Stimulated activated CD4-positive, alpha-beta T cell treated with anti-CD3 and anti-CD28 coated beads, Interleukin-1b, Interleukin-23, amount 100 ng/mL, for 1 hour (primary cell): ENCODE measurements at places on chromosomes 3 and 15.

DNA sequence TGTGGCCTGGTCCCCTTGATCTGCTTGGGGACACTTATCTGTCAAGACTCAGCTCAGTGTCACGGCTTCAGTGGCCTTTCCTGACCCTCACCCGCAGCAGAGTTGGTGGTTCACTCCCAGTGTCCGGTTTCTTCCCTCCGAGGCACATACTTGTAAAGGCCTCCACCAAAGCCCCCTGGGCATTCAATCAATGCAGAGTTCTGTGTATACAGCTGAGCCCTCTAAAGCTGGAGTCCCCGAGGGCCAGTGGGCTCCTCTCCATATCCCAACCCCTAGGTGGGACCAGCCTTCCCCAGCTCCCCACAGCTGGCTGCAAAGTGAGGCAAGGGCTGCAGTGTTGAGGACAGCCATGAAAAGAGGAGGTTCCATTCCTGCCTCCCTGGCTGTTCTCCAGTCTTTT lies 70.9 kb upstream of the RGMA start:
- no peak for DNase-seq

GRCh38 chr3:16130066-16130465 lies 44.4 kb upstream of the GALNT15 start:
- no peak for DNase-seq

DNA sequence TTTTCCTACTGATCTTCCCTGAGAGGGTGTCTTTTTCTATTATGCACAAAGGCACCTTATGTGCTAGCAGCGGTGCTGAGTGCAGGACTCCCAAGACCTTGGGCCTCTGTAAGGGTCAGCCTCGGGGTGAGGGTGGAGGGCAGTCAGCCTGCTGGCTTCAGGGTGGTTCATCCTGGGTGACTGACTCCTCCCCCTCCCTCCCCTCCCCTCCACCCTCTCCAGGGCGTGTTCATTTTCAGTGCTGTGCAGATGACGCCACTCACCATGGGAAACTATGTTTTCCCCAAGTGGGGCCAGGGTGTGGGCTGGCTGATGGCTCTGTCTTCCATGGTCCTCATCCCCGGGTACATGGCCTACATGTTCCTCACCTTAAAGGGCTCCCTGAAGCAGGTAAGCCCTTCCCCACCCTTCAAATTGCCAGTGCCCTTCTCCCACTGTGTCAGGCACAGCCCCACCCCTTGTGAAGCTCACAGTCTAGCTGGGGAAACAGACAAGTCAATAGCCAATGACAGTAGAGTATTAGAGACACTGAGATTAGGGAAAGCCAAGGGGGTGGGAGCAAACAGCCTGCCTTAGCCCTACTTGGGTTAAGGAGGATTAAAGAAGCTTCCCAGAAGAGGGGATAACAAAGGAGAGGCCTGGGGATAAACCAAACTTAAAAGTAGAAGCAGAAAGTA lies 41.9 kb downstream of the SLC6A1 start:
- DNase-seq, result no peak

- no peak for DNase-seq
Measured at GRCh38 chr3:155202626-155203025, 90.9 kb downstream of the STRIT1 start.

- no peak for DNase-seq
Measured at GRCh38 chr15:54212635-54213034, 234.4 kb downstream of the UNC13C start.

GRCh38 chr3:38599886-38600285 lies 49.6 kb downstream of the SCN5A start:
- no peak for DNase-seq

DNA sequence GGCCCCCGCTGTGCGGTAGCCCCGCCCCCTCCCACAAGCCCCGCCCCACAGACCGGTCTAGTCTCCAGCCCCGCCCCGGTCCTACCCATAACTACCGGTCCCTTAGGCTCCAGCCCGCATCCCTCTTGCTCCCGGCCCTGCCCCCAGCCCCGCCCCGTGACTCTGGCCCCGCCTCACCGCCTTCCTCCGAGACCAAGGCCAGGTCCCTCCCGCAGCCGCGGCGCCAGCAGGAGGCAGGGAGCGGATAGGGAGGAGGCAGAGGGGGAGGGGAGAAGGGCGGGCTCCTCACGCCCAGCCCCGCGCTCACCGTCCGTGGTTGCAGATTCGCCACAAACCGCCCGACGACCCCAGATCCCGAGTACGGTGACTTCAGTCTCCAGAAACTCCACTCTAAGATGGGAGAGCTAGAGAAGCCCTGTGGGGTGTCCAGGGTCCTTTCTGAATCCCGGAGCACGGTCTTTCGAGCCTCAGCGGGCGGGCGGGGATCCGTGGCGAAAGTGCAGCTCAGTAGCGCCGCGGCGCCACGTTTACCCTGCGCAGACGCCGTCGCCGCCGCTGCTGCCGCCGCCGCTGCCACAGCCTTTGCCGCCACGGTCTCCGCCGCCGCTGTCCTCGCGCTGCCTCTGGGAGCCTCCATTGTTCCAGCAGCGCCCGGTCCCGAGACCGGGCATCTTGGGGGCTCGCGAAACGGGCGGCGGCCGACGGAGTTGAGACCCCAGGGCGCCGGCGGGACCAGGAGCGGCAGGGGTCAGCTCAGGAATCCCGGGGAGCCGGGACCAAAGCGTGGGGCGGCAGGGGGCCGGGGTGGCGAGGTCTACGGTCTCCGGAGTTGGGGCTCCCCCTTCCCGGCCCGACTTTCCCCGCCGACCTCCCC lies at the start of gene BRPF1:
BRPF1 (plus strand) TSS at position 530 of the 874 bp plus-strand sequence. CDS start 2,406 bp downstream, outside the sequence.
- DNase-seq, result peak; percentile 100

DNA sequence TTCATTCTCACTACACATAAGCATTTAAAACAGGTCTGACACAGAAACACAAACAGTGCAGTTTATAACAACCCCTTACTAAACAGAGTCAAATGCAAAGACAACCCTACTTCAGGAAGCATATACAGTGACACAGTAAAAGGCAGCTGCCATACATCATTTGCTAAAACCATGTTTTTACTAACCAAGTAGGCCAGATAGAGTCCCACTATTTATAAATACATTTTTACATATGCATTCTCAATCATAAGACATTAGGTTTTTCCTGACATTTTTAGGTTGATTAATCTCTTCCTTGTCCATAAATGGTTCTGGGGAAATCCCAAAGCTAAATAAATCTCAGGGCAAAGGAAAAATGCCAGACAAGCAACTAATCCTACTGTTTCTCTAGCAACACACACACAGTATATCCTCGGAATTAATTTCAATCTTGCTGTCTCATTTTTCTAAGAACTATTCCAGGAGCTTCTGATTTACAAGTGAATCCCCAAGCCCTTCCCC lies 39.0 kb downstream of the CHAC1 start:
- DNase-seq, result no peak

DNA sequence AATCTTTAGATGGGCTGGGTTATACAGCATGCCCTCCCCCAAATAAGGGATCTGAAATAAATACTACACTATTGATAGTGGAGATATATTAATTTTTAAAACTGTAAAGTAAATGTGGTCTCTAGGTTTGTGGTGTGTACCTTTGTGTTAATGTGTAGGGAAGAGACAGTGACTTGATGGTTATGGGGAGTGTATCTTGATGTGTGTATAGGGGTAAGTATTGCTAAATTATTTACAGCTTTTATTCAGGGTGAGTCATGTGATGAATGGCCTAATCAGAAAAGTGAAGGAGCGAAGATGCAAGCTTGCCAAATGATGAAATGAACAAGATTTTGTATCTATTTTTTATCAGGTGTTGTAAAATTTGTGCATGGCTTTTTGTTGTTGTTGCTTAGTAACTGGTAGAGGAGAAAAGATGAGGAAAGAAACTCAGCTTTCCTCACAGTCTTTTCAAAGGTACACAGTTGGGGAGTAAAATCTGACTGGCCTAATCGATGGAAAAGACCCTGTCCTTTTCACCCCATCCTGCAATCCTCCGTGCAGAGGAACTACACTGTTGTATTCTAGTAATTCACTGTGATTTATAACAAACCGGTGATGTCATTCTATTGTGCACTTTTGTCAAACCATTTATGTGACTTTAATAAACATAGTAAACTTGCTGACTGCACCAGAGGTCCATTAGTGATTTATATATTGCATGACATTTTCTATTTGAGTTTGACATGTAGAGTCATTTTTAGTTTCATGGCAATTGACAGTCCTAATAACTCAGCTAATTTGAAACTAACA lies 17.7 kb downstream of the FEM1B start:
- DNase-seq, result no peak

DNA sequence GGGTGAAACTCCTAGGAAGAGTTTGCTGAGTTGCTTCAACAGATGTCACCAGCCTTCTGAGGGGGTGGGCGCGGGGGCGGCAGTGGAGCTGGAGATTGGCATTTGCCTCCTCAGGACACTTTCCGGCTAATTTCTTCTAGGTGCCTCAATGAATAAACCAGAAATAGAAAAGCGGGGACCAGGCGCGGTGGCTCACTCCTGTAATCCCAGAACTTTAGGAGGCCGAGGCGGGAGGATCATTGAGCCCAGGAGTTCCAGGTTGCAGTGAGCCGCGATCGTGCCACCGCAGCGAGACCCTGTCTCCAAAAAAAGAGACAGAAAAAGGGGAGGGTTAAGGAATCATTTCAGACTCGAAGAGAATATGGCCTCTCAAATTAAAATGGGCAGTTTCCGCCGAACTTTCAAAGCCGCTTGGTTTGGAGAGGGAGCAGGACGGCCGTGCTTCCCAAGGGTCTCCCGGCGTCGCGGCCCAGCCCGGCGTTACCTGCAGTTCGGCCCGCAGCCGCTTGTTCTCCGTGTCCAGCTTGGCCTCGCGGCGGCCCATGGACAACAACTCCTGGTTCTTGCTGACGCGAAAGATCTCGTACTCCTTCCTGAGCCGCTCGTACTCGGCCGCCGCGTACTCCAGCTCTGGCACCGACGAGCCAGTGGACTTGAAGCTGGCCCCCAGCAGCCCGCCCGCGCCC lies 587 bp downstream of the NPHP3 start:
- peak; percentile 2 for DNase-seq

DNA sequence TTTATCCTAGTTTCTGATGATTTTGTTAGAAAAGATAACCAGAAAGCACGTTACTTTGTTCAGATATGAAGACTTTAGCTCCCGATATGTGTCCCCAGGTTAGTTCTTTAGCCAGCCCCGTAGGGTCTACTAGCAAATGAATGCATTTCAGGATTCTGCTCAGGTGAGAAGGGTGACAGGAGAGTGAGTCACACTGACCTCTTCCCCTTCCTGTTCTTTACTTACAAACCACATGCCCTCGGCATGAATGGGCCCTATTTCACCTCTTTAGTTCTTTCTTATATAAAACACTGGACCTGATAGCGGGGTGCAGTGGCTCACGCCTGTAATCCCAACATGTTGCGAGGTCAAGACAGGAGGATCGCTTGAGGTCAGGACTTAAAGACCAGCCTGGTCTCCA lies 98.4 kb downstream of the SLC49A4 start:
- no peak for DNase-seq

- no peak for DNase-seq
Measured at GRCh38 chr3:133136114-133137041, 98.2 kb downstream of the TMEM108 start.

- DNase-seq, result no peak
Measured at GRCh38 chr15:59124261-59124660, 19.3 kb downstream of the CCNB2 start.

GRCh38 chr3:174529298-174529697 lies 329.8 kb upstream of the NAALADL2 start:
- no peak for DNase-seq

- DNase-seq, result no peak
Measured at GRCh38 chr15:55016225-55016624, 180.5 kb downstream of the RSL24D1 start.

DNA sequence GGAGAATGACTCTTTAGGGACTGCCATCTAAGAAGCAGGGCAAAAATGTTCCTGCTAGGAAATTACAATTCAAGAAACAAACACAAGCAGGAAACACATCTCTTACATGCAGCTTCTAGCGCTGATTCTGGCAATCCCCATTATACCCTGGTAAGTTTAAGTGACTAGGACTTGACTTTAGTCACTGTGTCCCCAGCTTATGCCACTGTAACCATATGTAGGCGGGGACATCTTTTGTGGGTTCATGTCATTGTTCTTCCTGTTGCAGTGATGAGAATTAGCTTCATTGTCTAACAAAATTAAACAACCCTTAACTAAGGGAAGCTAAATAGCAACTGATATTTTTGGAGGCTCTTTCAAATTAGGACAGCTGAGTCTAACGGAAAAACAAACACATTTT lies 17.9 kb upstream of the FAM81A start:
- DNase-seq, result no peak
